Stimulated activated CD4-positive, alpha-beta T cell treated with anti-CD3 and anti-CD28 coated beads, TNF-alpha, amount 100 ng/mL, for 1 hour (primary cell): ENCODE measurements at places on chromosomes 11 and 22.

- no peak for DNase-seq
Measured at GRCh38 chr11:70698871-70699270, 300.5 kb downstream of the CTTN start.

GRCh38 chr11:86440305-86440716 lies 65.6 kb downstream of the CCDC81 start:
- DNase-seq = no peak

- no peak for DNase-seq
Measured at GRCh38 chr11:129636926-129637325, 178.7 kb upstream of the TMEM45B start.

DNA sequence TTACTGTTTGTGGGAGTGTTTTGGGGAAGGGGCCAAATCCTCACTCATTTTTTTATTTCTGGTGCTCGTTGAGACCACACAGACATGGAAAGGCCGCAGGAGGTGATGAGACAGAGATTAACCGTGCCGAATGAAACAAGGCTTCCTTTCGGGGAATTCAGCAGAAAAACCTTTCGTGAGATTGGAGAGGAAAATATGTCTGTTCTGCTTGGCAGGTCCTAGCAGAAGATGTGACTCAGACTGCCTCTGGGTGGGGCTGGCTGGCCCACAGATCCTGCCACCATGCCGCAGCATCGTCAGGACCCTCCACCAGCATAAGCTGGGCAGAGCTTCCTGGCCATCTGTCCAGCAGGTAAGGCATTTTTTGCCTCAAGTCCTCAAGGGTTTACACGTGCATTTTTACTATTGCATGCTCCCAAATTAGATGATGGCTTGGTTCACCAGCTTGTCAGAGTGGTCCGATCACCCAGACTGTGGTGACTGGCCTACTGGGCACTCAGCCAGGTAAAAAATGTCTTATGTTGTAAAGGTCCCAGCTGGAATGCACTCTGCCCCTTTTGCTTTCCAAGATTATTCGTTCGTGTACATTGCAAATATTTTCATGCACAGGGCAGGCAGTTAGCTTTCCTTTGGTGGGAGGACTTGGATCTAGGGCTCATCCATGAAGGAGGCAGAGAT lies 1.5 kb downstream of the DDB2 start:
- DNase-seq = peak; percentile 41
